SJSA1 (cell line): ENCODE measurements at places on chromosomes 13 and 19.

DNA sequence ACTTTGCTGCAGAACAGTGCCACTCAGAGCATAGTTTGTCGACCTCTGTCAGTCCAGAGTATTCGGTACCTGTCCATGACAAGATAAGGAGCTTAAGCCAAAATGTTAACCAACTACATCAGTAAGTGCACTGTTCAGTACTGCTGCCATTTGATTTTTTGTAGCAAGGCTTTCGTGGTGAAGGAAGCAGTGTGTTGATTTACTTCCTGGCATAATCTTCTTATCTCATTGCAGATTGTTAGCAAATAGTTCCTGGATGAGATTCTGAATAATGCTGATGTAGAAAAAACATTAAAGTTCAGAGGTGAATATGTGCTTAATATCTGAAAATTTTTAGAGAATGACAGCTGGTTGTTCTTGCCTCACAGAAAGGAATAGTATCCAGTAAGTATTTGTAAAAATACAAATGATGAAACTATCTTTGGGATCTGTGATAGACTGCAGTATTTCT, 85.7 kb downstream of the LRRC63 start:
- no peak for DNase-seq

DNA sequence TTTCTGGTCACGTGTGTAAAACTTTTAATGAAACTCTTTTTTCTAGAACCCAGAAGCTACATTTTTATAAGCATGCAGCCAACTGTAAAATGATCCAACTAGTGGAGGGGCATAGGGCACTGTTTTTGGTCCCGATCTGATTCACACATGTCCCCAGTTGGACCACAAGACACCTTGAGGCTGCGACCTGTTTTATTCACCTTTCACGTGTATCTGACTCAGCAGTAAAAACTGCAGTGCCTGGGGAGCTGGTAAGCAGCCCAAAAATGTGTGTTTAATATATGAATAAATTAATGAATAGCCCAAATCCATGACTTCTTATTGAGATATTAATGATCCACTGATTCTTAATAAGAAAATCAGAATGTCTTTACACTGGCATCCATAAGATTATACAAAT, 140.4 kb downstream of the COL4A1 start:
- DNase-seq: no peak

GRCh38 chr13:22893777-22894176, 287.0 kb upstream of the SGCG start:
- no peak for DNase-seq

DNA sequence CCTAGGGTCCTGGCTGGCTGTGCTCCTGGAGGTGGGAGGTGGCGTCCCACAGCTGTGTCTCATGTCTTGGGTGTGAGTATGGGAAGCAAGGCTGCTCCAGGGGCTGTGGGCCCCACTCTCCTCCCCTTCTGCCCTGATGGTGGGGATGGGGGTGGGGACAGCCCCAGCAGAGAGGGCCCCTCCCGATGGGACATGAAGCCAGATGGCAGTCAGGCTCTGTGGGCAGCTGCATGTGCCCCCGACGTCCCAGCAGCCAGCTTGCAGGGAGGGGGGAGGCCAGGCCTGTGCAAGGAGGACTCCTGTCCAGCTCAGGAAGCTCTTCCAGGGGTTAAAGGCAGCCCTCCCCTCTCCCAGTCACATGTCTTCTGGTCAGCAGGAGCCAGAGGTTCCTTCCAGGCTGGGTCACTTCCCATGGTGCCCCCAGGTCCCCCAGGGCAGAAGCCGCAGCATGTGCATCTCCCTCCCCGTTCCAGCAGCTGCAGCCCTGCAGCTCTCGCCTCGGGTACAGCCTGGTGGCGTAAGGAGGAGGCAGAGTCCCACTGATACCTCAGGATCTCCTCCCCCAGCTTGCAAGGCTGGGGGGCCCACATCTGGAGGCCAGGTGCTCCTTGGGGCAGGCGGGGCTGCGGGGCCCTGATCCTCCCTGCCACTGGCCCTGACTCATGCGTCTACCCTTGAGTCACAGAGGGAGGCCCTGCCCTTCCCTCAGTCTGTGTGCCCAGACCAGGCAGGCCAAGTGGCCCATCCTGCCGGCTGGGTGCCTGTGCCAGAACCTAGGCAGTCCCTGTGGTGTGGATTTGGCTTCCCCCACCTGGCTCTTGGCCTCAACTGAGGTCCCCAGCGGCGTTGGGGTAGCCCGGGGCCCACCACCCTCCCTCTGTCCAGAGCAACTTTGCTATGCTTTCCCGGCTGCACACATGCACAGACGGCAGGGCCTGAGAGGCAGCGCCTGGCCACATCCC, 13.0 kb downstream of the YIPF2 start:
- peak; percentile 36 for DNase-seq

DNA sequence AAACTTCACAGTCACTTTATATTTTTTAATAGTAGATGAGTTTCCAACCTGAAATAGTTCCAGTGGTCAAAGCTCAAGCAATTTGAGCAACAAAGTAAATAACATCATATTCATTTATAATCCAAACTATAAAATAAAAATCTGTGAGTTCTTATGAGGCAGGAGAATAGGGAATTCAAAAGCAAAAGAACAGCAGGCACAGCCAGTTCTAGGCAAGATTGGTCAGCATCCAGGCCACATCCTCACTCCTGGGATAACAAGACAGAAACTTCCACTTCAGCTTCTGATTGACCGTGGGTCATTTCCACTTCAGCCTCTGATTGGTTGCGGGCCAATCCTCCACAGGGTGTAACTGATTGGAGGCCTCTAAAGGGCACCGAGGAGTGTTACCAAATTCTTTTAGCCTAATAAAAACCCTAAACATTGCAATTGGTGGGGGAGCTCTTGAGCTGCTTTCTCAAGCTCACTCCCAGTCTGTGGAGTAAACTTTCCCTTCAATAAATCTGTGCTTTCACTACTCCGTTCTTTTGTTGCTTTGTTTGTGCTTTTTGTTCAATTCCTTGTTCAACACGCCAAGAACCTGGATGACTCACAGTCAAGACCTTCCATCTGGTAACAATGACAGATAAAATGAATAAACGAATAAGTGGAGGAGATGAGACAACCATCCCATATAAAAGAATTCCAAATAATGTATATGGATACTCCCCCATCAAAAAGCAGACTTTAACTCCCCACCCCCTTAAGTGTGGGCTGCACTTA, 42.6 kb upstream of the AMER2 start:
- no peak for DNase-seq

GRCh38 chr19:49506575-49507105, 5.8 kb upstream of the FCGRT start:
- DNase-seq: peak; percentile 35

GRCh38 chr13:109156181-109156935, 526.9 kb downstream of the MYO16 start:
- DNase-seq: peak; percentile 100

- peak; percentile 33 for DNase-seq
Observed at GRCh38 chr19:18160971-18161635, 8.1 kb downstream of the PIK3R2 start.

GRCh38 chr13:27122036-27122435, 49.6 kb downstream of the USP12 start:
- no peak for DNase-seq

- DNase-seq: no peak
Observed at GRCh38 chr13:89827552-89827951, 1519.9 kb upstream of the MIR17HG start.

GRCh38 chr19:15671891-15672579, 852 bp upstream of the CYP4F12 start:
- DNase-seq: no peak

DNA sequence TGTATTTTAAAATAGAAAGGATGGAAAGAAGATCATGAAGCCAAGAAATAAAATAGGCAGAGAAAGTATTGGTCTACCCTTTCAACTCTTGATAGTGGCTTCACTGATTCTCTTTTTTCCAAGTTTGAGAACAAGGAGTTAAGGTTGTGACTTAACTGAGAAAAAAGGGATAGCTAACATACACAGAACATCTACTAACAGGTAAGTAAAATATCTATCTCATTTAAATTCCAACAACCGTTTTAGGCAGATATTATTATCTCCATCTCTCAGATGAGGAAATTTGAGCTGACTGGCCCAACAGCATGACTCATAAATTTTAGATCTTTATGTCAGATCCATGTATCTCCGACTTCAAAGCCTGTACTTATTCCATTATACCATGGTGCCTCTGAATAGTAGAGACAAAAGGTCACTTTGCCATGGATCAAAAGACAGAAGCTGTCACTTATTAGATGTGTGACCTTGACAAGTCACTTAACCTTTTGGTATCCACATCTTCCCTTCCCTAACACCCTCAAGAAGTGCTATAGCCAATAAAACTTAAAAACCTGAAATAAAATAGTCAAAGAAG, 152.1 kb downstream of the DACH1 start:
- DNase-seq: no peak

DNA sequence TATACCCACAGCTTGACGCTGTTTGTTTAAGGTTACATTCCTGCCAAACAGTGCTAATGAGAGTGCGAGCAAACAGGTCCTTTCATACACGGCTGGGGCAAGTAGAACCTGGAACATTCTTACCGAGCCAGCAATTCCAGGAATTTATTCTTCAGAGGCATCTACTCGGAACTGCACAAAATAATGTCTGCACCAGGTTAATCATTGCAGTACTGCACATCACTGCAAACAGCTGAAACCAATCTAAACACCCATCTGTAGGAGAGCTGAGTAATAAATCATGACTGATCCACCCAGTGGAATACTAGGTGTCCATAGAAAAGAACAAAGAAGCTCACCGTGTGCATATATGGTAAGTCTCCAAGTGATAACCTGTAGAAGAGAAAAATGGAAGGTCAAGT, 1.2 kb upstream of the ZNF579 start:
- DNase-seq: no peak

GRCh38 chr13:50419896-50420295, 404.7 kb downstream of the KCNRG start:
- DNase-seq: no peak

- no peak for DNase-seq
Observed at GRCh38 chr19:50244695-50245094, 41.3 kb downstream of the MYH14 start.

DNA sequence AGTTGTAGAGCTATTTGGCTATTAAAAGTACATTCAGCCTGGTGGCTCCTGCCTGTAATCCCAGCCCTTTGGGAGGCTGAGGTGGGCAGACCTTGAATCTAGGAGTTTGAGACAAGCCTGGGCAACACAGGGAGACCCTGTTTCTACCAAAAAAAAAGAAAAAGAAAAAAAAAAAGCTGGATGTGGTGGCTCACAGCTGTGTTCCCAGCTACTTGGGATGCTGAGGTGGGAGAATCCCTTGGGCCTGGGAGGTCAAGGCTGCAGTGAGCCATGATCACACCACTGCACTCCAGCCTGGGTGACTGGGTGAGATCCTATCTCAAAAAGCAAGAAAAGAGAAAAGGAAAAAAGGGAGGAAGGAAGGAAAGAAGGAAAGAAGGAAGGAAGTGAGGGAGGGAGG, 9.6 kb upstream of the IZUMO2 start:
- DNase-seq: no peak

GRCh38 chr19:21580101-21580500, 74.7 kb downstream of the ZNF429 start:
- DNase-seq: no peak

DNA sequence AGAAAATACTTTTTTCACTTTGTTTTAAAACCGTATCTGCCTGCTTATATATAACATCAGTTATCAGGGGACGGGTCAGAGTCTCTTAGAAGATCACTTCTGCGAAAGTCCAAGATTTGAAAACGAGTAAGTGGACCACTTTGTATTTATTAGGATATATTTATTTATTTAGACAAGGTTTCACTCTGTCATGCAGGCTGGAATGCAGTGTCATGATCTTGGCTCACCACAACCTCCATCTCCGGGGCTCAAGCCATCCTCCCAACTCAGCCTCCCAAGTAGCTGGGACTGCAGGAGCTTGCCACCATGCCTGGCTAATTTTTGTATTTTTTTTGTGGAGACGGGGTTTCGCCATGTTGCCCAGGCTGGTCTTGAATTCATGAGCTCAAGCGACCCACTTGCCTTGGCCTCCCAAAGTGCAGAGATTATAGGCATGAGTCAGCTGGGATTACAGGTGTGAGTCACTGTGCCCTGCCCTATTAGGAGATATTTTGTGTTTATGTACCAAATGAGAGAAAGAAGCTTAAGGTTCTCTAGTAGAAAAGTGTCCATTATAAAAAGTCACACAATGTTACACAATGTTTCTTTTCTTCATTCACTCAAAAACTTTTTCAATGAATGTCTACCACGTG, 39.5 kb downstream of the RASL11A start:
- peak; percentile 62 for DNase-seq

DNA sequence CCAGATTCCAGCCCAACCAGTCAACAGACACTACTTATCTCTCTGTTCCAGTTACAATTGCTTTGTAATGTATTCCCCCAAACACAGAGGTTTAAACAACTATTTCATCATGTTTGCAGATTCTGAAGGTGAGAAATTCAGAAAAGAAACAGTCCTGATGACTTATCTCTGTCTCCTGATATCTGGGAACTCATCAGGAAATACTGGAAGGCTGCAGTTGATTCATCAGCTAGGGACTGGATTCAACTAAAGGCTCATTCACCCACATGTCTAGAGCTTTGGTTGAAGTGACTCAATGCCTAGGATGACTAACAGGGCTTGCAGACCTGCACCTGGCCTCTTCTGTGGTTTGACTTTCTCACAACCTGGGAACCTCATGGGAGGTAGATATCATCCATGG, 56.6 kb upstream of the GPC6 start:
- DNase-seq: no peak

- no peak for DNase-seq
Observed at GRCh38 chr19:43607238-43608205, 4.4 kb upstream of the SRRM5 start.

DNA sequence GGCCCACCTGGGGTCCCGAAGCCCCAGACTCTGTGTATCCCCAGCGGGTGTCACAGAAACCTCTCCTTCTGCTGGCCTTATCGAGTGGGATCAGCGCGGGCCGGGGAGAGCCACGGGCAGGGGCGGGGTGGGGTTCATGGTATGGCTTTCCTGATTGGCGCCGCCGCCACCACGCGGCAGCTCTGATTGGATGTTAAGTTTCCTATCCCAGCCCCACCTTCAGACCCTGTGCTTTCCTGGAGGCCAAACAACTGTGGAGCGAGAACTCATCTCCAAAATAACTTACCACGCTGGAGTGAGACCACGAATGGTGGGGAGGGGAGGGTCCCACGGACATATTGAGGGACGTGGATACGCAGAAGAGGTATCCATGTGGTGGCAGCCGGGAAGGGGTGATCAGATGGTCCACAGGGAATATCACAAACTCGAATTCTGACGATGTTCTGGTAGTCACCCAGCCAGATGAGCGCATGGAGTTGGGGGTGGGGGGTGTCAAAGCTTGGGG, 1.0 kb upstream of the ICAM5 start:
- no peak for DNase-seq

GRCh38 chr19:28443361-28443760, 769.6 kb downstream of the UQCRFS1 start:
- DNase-seq: no peak

DNA sequence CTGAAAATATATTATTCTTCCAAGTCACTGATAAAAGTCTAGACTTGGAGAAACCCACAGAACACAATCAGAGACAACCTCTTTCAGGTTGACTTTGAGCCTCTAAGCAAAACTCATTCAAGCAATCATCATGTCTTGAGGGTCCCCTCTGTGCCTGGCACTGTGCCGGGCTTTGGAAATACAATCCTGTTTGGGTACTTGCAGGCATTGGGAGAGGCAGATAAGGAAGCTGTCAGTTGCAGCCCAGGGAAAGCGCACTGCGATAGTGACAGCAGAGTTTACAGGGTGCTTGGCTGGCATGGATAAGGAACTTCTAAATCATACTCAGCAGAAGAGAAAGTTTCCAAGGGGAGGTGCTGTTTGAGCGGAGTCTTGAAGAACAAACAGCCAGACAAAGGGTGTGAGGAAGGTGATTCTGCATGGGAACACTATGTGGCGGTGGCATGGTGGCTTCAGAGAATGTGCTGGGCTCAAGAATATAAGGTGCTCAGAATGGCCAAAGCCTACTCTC, 9.1 kb downstream of the SERP2 start:
- no peak for DNase-seq
